ENCODE measurements at places on chromosomes 2 and 18.

DNA sequence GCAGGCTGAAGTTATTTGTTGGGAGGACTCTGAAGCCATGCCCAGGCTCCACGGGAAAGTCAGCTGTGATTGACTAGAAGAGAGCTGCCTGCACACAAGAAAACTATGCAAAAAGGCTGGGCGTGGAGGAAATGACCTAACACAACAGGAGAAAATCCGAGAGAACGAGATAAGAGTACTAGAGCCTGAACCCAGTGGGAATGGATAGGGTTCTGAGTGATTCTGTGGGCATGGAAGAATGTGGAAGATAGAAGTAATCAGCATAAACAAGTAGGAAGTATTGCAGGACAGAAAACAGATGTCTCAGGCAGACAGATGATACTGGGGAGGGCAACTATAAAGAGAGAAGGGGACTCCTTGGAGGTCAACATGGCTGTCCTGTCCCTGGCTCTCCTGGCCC is 12.1 kb upstream of the COPS8 start:
- DNase-seq: no peak

- DNase-seq: no peak
Observed at GRCh38 chr2:229688141-229688540, 26.2 kb downstream of the DNER start.

DNA sequence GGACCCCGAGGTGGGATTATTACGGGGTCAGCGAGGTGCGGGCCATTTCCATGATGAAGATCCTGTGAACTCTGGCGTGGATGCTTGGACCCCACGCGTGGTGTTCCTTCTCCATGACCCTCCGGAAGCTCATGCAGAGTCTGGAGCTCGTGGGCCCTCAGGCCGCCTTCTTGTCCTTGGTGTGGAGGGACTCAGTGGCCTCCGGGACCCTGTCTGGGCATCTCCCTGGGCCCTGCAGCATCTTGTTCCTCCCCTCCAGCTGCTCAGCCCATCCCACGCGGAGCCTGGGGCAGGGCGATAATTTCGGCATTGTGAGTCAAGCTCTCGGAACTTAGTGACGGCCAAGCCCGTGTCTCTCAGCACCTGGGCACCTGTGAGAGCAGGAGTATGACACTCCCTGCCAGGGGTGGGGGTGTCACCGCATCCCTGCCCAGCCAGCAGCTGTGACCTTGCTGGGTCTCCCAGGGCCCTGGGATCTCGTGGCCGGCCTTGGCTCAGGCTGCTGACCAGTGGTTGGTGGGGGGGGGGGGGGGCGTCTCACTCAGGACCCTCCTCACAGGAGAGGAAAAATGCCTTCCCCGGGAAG is 24.6 kb downstream of the RTP5 start:
- no peak for DNase-seq

DNA sequence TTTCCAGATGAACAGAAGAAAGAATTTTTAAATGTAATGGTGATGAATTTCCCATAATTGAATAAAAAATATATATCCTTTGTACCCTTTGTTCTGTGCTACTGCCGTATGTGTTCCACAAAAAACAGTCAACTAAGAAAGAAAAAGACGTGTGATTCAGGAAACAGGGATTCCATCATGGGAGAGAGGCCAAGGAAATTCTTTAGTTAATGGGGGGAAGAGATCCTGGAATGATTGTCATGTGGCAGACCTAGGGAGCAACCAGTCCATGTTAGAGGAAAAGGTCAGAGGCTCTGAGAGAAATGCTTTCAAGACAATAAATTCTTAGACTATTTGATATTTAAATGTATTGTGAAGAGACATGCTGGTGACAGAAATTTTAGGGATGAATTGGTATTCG is 76.6 kb downstream of the CPO start:
- DNase-seq: no peak

- no peak for DNase-seq
Observed at GRCh38 chr2:235312571-235312970, 181.3 kb upstream of the AGAP1 start.

DNA sequence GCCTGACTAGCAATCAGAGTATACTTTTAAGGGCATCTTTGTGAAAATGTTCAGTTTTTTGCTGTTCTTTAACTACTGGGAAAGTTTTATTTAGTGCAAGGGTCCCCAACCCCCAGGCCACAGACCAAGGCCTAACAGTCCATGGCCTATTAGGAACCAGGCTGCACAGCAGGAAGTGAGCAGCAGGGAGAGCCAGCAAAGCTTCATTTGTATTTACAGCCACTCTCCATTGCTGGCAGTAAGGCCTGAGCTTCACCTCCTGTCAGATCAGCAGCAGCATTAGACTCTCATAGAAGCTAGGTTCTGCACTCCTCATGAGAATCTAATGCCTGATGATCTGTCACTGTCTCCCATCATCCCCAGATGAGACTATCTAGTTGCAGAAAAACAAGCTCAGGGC is 17.1 kb upstream of the NR4A2 start:
- no peak for DNase-seq

DNA sequence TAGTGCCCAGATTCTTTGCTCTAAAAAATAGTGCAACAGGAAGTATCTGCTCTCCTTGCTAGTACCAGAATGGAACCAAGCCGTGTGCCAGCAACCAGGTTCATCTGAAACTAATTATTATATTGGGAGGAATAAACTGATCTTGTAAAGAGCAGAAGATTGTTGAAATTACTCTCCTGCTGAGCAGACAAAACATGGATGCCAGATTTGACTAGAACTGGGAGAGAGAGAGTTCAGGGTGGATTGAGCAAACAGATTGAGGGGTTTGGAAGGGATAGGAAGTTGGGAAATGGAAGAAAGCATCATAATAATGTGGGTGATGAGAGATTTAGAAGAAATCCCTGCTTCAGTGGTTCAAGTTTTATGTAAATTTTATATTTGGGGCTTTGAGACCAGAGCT is 160.1 kb upstream of the RASGRP3 start:
- no peak for DNase-seq

GRCh38 chr2:204604061-204604460 is 58.8 kb downstream of the PARD3B start:
- DNase-seq: no peak

DNA sequence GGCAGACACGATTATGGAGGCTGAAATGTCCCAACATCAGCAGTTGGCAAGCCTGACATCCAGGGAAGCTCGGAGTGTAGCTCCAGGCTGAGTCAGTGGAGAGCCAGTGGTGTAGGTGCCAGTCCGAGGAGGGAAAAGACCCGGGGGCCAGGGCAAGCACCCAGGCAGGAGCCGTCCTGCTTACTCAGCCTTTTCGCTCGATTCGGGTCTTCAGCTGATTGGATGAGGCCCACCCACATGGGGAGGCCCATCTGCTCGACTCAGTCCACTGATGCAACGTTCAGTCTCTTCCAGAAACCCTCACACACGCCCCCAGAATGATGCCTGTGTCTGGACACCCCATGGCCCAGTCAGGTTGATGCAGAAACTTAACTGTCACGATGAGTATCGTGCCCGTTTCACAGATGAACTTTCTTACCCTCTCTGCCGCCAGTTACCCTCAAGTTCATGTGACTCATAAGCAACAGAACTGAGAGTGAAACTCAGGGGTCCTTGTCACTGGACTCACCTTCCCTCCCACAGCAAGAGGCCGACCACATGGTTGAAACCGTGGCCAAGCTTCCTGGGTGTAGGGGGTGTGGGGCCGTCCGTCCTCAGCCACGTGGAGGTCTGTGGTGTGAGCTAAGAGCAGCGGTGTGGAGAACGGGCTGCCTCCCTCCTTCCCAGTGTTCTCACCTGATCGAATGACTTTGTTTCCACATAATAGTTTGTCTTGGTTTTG is 197.4 kb upstream of the HDAC4 start:
- DNase-seq: no peak

GRCh38 chr18:40292985-40293710 is 1661.9 kb upstream of the PIK3C3 start:
- DNase-seq: no peak

- no peak for DNase-seq
Observed at GRCh38 chr2:14433946-14434495, 198.5 kb upstream of the LRATD1 start.

DNA sequence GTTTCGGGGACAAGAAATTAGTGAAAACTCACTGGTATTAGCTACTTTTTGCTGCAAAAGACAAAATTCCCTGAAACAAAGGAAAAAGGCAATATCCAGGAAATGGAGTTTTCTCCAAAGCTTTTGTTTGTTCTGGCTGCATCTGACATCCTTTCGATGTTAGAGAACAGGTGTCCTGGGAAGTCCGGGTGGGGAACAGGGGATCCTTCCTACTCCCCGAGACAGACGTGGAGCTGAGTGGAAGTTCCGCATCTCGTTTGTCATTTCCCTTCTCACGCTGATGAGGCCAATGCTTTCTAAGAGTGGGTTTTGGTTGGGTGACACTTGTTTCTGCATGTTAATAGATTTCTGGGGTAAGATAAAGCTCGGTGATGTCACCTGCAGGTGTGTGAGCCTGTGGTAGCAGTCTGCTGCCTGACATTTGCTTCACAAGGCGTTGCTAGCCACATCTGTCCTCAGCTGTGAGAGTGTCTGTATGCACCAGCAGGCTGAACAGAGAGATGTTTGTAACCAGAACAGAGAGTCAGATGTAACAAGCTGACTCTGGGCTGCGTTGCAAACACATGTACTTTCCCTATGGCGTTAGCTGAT is 125.9 kb downstream of the ACOXL start:
- DNase-seq: no peak

GRCh38 chr2:127810156-127810618 is 784 bp downstream of the WDR33 start:
- peak; percentile 10 for DNase-seq

- no peak for DNase-seq
Observed at GRCh38 chr2:28086611-28087010, 196.1 kb downstream of the BABAM2 start.

DNA sequence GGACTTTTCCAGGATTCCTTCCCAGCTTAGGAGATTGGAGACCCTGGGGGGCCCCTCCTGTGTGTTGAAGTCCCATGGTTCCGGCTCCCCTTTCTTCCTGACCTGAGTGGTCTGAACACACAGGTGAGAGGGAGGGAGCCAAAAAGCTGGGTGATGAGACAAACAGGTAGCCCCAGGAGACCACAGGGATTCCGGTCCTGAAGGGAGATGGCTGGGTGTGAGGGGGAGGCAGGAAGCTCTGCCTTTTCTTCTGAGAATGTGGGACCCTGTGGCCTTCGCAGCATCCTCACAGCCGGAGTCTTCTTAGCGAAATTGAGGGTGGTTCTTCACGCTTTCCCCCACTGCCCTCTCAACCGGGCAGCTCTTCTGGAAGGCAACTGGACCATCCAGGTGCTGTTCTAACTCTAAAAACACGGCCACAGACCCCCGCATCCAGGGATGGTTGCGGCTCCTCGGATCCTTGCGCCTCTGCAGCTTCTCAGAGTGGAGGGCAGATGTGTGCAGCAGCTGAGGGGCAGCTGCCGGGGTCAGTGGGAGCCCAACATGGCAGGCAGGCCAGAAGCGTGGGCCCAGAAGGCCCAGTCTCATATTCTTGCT is 4.4 kb downstream of the SLC66A3 start:
- DNase-seq: no peak

DNA sequence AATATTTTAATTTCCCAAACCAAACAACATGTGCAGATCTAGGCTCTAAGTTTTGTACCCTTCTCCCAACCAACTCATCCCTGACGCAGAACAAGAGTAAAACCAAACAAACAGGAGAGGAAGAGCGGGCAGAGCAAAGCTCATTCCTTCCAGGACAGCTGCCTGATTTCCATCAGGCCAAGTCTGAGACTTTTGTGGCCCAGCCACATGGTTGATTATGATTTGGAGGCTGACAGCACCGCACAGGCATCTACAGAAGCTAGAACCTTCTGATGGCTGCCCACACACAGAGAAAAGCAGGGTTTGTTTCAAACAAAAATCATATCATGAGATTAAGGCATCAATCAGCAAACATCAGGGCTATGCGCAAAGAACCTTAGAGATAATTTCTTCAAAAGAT is 262.6 kb downstream of the TNS1 start:
- no peak for DNase-seq

- DNase-seq: no peak
Observed at GRCh38 chr2:16142383-16143361, 202.3 kb downstream of the MYCN start.

- DNase-seq: no peak
Observed at GRCh38 chr2:157442191-157442590, 1.7 kb downstream of the CYTIP start.

DNA sequence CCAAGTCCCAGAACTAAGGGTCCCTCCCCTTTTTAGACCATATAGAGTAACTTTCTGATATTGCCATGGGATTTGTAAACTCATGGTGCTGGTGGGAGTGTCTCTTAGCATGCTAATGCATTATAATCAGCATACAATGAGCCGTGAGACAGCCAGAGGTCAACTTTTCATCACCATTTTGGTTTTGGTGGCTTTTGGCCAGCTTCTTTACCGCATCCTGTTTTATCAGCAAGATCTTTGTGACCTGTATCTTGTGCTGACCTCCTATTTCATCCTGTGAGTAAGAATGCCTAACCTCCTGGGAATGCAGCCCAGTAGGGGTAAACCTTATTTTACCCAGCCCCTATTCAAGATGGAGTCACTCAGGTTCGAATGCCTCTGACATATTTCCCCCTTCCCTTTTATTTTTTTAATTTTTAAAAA is 148.2 kb downstream of the PHLPP1 start:
- no peak for DNase-seq

- no peak for DNase-seq
Observed at GRCh38 chr18:35661483-35662146, 80.1 kb downstream of the GALNT1 start.

- DNase-seq: peak; percentile 15
Observed at GRCh38 chr18:27685807-27686412, 491.0 kb downstream of the CDH2 start.

DNA sequence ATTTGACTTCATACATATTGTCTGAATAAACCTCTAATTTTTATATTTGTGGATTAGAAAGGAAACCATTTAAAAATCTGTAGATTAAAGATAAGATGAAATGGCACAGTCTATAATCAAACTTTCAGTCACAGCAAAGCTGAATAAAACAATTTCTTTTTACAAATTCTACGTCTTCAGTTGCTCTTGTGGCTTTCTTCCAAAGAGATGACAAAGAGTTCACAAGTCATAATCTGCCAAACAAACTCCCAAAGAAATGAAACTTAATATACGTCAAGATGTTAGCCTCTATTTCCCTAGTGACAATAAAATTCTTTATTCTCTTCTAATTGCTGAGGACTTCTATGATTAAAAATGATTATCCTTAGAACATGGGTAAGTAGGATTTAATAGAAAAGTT is 66.3 kb downstream of the FIGN start:
- DNase-seq: no peak

DNA sequence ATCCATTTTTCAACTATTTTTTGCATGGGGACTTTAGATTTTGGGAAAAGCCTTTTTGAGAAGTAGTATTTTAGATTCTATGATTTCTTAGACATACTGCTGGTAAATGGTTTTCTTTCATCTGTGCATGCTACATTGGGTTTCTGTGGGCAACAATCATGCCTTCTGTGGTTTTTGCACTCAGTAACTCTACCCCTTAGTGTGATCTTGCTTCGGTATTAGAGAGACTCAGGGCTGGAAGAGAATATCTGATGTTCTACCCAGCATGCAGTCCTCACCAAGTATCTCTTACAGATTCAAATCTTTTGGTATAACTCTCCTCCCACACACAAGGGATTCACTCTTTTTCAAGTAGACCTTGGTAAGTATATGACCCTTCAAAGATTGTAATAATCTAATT is 183.0 kb downstream of the PMAIP1 start:
- DNase-seq: no peak

Data from NCI-H2029 (cell line).